ENCODE measurements at places on chromosomes 11 and 22.

DNA sequence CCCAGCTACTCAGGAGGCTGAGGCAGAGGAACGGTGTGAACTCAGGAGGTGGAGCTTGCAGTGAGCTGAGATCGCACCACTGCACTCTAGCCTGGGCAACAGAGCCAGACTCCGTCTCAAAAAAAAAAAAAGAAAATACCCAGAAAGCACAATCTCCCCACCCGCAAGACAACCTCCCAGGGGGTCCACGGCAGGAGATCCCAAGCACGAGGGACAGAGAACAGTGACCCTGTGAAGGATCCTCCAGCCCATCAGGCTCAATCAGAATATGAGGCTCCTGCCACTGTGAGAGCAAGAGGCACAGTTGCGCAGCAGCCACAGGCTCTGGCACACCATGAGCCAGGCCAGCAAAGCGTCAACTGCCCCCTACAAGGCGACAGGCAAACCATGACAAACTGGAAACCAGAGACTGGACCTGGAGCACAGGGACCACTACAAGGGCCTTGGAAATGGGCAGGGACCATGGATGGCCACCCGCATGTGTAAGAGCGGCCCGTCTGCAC is 164.8 kb upstream of the GRK3 start:
- no peak for DNase-seq

DNA sequence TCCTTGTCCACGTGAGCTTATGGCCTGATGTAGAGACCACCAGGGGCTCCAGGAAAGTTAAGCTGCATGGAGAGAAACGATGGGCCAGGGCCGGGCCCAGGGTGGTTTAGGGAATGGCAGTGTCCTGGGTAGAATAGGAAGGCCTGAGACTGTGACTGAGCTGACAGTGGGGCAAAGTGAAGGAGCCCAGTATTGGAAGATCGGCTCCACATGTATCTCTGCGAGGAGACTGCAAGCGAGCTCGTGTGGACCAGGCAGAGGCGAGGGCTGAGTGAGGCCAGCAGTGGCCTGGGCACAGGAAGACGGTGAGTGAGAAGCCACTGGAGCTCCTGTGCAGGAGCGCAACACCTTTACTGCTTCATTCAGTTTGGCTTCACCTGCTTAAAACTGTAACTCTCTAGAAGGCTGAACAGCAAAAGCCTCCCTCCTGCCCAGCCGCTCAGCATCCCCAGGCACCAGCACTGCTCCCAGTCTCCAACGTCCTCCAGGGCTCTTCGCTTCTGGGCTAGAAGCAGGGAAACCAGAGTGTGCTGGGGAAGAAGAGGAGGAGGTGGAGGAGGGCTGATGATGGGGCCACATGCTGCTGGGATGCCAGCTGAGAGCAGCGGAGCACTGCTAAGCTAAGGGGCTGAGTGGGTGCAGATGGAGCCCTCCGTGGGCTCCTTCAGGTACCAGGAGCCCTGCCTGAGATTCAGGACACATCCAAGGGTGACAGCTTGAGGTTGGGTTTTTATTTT is 13.5 kb downstream of the TCIRG1 start:
- DNase-seq, result no peak

DNA sequence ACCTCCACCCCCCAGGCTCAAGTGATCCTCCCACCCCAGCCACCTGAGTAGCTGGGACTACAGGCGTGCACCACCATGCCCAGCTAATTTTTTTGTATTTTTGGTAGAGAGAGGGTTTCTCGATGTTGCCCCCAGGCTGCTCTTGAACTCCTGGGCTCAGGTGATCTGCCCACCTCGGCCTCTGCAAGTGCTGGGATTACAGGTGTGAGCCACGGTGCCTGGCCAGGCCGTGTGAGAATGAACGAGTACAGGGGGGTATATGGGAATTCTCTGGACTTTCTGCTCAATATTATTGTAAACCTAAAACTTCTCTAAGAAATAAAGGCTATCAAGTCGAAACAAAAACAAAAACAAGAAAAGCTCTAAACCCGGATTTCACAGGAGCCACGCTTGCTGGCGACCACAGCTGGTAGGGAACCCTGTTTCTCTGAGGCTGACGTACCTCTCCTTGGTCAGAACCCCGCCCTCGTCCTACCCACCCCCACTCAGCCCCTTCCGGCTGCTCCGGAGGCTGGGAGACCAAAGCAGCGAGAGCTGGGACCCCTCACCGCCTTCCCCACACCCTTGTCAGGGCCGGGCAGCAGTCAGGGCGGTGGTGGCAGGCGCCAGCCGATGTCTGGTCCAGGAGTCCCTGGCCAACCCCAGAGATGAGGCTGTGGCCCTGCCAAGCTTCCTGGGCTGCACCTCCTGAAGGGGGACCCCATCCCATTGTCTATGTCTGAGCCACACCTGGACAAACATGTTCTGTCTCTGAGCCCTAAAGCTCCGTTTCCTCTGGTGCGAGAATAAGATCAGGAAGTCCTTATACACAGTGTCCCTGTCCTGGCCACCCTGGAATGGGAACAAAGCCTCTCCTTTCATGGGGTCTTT is 52.1 kb downstream of the LINC01488 start:
- DNase-seq, result no peak

GRCh38 chr11:86740628-86741483 is 59.5 kb upstream of the PRSS23 start:
- no peak for DNase-seq

- no peak for DNase-seq
Observed at GRCh38 chr11:119993722-119994121, 144.2 kb downstream of the TRIM29 start.

GRCh38 chr11:88353835-88354496 is 16.4 kb upstream of the CTSC start:
- DNase-seq, result peak; percentile 41

DNA sequence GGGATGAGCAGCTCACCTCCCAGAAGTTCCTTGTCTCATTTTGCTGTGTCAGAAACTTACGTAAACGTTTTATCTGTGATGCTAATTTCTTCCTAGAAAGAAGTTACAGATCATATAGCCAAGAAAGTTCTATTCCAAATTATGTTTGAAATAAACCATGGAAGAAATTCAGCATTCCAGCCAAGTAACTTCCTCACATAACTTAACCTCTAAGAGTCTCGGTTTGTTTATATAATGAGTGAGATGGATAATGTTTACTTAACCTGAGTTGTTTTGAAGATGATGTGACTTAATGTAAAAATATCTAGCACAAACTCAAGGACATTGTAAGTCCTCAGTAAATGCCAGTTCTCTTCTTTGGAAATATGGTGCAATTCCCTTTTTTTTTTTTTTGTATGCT is 8.9 kb upstream of the MUC15 start:
- no peak for DNase-seq

DNA sequence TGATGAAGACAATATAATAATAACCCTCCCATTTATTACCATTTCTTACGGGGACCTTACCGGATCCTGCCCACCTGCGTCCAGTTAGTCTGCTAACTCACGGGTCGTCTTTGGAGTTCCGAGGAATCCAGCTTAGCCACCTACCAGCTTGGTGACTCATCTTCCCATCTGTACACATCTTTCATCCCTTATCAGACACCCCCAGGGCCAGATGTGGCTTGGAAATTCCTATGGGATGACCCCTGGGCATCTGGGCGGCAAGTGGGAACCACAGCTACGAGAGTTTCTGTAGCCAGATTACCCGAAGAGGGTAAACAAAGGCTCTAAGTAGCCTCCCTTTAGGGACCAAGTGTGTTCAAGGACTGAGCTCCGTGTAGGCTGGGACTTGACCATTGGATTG is 12.8 kb upstream of the PRR5 start:
- no peak for DNase-seq

GRCh38 chr22:42344361-42344905 is 74.0 kb upstream of the TCF20 start:
- DNase-seq, result no peak
